ENCODE measurements at places on chromosomes 3 and 15.

DNA sequence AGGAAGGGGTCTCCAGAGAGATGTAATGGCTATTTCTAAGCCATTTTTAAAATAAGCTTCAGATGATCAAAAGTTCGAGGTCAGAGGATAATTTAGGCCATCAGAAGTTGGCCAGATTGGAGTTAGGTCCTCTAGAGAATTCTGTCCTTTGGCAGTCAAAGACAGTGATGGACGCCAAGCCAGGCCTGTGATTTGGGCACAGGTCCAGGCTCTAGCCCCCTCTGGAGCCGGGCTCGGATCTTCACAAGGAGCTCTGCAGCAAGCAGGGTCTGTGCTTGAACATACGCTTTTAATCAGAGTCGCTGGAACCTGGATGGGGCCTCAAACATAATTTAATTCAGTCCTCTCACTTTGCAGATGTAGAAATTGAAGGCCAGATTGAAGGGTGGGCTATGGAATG, 151.4 kb upstream of the BCL6 start:
- peak; percentile 44 for DNase-seq

DNA sequence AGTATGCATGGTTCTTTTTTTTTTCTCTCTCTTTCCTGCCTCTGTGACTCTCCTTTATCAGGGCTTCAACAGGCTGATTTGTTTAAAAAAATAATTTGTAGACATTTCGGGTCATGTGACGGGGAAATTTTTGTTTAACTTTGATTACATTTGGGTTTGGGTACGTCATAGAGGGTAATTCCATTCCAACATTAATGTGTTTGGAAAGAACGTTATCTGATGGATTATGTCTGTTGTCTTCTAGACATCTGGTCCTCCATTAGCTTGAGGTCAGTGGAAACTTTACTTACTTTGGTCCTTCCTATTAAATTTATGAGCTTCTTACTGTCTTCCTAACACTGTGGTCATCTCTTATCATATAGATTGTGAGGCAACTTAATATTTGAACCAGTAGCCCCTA, 80.9 kb downstream of the STT3B start:
- DNase-seq, result no peak

GRCh38 chr15:66644000-66644787, 57.8 kb upstream of the SMAD6 start:
- DNase-seq, result no peak

GRCh38 chr15:94327356-94327936, 96.1 kb downstream of the MCTP2 start:
- DNase-seq, result peak; percentile 4

GRCh38 chr3:197522881-197523441, 32.8 kb downstream of the BDH1 start:
- DNase-seq, result no peak

DNA sequence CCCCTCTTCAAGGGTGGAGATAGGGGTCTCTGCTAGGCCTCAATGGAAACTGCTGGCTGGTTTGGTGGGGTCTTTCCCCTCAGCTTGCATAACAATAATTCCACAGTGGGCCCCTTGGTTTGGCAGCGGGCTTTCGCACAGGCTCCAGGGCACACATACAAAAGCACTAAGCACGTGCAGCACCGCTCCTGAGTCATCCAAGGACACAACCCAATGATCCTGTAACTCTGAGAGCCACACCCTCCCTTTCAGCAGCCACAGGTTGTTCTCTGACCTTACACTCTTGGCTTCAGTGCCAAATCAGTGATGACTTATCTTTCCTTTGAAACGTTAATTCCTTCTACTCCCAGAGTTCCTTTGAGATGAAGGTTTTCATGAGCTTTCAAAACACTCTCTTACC, 41.7 kb downstream of the DAPK2 start:
- DNase-seq, result no peak

- no peak for DNase-seq
Observed at GRCh38 chr15:74274470-74275038, 38.4 kb downstream of the CCDC33 start.

DNA sequence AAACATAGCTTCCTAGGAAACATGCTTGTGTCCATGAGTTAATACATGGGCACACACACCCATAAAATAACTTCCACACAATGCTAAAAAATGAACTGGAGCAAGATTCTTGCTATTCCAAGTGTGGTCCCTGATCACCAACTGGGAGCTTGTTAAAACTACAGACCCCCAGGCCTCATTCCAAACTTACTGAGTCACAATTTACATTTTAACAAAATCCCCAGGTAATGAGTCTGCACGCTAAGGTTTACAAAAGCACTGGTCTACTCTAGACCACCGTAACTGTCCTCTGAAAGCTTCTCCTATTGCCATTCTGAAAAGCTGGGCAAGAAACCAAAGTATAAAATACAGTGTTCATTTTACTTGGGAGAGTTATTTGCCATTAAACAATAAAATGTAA, 45.4 kb downstream of the IGF2BP2 start:
- no peak for DNase-seq

DNA sequence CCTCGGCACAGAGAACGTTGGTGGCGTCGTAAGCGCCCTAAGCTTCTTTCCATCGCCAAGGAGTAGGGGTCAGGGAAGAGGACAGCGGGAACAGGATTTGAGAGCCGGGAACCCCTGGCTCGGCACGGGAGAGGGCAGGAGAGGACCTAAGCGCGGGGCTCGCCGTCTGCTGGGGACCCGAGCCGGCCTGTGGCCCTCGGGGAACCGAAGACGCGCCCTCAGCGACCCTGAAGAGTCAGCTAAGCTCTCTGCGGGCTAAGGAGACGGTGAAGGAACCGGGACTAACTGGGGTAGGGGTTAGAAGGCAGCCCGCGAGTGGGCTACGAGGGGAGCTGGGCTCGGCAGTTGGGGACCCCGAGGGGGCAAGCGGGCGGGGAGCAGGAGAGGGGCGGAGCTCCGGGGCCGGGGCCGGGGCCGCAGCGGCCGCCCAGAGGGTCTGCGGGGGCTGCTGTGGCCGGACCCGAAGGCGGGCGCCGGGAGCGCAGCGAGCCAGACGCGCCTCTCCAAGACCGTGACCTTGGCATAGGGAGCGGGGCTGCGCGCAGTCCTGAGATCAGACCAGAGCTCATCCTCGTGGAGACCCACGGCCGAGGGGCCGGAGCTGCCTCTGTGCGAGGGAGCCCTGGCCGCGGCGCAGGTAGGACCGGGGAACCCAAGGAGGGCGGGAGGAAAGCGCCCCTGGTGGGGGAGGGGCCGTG, 574 bp downstream of the CASR start:
- no peak for DNase-seq

GRCh38 chr3:57942872-57943283, 65.3 kb upstream of the FLNB start:
- DNase-seq, result no peak

GRCh38 chr3:116034794-116035193, 410.5 kb downstream of the LSAMP start:
- peak; percentile 78 for DNase-seq

DNA sequence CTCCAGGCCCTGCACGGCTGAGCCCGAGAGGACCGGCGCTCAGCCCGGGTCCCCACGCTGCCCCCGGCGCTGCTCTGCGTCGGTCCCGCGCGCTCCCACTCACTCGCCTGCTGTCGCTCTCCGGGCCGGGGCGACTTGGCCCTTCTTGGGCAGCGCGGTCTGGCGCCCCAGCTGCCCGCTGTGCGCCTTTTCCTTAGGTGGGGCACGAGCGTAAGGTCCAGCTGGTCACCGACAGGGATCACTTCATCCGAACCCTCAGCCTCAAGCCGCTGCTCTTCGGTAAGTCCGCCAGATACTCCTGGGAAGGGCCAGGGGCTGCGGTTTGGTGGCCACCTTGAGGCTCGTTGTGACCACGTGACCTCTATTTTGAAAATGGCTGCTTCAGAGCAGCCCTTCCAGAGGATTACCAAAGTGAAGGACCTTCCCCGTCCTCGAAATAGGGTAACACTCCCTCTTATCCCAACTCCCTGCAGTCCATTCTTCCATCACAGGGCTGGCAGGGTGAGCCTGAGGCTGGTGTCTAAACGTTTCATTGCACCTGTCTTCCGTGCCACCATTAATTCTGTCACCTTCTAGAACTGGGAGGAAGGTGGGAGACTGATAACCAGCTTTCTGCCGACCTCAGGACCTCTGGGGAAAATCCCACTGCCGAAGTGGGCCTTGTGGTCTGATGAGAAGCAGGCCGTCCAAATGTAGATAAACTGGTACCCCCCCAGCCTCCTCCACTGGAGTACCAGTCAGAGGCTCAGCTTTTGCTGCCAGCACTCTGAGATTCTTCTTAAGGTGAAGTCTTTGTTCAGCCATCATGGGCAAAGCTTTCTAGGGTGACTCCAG, 812 bp downstream of the P4HTM start:
- DNase-seq, result no peak

GRCh38 chr3:135141160-135141559, 346.1 kb downstream of the EPHB1 start:
- no peak for DNase-seq

DNA sequence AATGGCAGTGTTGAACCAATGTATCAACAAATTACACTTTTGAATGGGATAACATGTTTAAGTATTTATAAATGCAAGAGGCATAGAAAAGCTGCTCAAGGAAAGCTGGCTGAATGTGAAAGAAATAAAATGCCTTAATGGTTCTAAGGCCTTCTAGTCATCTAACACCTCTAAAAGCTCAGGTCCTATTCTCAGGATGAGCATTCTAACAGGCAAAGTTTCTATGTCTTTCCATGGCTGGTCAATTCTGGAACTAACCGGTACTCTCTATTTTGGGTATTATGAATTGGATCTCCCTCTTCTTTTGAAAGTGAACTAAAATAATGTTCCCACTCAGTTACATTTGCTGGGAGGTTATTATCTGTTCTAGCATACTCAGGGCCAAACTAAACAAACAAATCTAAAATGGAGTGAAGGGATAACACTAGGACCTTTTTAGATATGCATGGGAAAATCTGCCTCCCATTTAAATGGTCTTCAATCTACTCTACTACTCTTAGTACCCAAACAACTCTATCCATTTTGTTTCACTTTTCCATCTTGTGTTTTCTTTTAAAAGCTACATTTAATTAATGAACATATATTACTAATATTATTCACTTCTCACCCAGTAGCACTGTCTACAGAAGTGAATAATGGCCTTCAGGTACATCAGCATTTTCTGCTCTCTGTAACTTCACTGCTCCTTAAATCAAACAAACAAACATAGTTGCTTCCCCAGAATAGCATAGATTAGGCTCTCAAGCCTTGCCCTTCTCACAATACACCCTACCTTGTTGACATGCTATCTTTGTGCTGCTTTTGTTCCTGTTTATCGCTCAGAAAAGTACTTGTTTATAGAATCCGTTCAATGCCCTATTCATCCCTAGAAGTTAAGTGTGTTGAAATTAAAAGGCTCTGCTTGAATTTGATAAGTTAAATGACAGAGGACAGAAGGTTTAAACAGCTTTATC, 46.4 kb downstream of the CBLB start:
- no peak for DNase-seq

DNA sequence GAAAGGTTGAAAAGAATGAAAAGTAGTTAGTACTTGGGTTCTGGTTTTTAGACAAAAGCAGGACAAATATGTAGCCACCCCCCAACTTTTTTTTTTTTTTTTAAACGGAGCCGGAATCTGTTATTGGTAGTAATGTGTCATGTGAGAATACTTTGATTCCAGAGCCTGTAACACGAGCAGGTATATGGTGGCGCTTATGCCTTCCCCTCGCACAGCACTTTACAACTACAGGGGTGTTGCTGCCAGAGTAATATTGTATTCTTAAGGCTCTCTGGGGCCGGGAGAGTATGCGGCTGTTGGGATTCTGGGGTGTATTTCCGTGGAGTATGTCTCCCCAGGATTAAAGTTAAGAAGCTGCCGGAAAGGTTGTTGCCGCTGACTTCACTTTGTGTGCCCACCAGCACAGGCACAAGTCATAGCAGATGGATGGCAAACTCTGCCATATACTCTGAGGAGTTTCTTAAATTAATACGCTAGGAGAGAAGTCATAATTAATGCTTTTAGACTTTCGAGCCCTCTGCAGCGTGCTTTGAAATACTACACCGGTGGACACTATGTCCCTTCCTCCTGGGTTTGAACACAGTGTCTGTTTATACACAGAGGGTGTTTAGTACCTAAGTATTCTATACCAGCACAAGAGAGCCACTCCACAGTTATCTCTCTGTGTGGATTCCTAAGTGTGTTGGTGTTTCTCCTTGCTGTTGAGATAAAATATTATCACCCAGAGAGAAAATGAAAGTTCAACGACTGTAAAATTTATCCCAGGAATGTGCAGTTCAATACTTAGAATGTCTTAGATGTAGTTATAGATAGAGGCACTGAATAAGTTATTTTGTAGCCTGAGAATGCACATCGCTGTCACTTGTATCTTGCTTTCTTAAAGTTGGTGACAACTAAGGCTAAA, 1.4 kb downstream of the MBNL1 start:
- peak; percentile 60 for DNase-seq

- DNase-seq, result no peak
Observed at GRCh38 chr3:178476886-178477285, 59.4 kb upstream of the KCNMB2 start.

DNA sequence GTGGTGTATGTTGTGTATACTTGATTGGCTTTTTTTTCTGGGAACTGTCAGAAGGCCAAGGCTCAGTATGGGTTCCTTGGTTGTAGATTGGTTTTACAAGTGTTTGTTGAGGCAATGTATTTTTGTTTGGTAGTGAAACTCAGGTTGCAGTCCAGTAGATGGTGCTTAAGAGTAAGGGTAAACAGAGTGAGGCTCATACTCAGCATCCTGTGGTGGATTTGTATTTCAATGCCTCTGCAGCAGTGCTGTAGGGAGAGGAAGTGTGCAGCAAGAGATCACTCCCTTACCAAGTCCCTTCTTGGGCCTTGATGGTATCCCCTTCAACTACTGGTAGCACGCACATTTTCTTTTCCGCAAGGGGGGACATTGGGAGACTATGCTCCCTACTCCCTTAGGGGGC, 428.5 kb upstream of the CNTN3 start:
- no peak for DNase-seq

DNA sequence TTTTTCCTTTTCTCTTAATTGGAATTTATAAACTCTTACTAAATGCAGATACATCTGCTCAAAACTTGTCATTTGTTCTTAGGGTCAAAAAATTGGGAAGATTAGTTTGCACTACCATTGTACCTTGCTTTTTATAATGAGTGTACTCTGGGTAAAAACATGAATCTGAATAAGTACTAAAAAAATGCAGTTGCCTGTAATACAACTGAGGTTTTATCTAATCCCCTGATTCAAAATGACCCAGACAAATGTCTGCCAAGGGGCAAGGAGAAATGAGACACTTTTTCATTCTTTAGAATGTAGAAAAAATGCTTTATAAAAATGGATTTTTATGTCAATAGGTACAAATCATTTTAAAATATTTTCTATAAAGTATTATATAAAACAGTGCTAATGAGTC, 42.4 kb downstream of the RASA2 start:
- no peak for DNase-seq

GRCh38 chr3:149581248-149581647, 76.6 kb downstream of the WWTR1 start:
- no peak for DNase-seq

GRCh38 chr15:57328897-57329296, 47.4 kb upstream of the CGNL1 start:
- DNase-seq, result no peak

DNA sequence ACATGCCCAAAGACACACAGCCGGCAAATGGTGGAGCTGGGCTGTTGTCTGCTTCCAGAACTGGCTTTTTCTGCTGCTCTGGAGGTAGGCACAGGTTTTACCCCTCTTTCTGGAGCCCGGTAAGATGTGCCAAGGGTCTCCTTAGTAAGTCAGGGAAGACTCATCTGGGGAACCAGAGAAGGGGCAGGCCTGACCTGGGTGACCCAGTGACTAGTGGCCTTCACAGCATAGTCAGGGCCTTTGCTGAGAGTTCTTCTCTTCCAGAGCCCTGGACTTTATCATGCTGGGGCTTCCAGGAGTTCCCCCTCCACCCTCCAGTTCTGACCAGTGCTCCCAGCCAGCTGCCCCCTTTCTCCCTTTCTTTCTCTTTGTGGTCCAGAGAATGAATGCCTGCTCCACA, 3.2 kb downstream of the CD276 start:
- DNase-seq, result no peak

- no peak for DNase-seq
Observed at GRCh38 chr3:4995500-4996053, 16.3 kb downstream of the BHLHE40 start.

Measured in NCI-H446 treated with DMSO at 0.1 percent for 48 hours (cell line).